ENCODE measurements at places on chromosomes 11 and 22. TPM values are rescaled to one million over a fixed set of nuclear protein-coding genes. Genes with fewer than 3 reads are reported as not detected.
A peak's percentile ranks its signal among the peaks of the same experiment; 100 is the strongest.

Gene OR8G1
- not detected for polyA plus RNA-seq

Gene OR6X1
- not detected for polyA plus RNA-seq

Gene ARHGAP8
- 0.96 TPM for polyA plus RNA-seq

Gene GPHA2
- 0.25 TPM for polyA plus RNA-seq

Gene MMP20
- not detected for polyA plus RNA-seq

Gene ADM2
- polyA plus RNA-seq: 0.65 TPM

DNA sequence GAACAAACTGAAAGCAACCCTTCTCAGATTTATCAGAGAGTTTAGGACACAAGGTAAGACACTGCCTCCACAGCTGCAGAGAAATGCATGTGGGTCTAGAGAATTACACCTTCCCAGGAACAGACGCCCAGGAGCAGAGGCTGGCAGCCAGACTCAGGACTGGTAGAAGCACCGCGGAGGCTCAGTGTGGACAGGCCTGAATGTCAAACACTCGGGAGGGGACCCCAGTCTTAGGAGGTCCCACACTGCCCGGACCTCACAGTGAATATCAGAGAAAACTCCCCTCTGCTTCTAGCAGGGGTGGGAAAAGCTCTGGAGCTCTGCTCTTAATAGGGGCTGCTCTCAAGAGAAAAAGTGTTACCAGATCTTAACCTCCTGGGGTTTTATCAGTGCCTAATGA is 952.7 kb downstream of the BRD1 start:
- no peak overlapping the region for H3K4me3 ChIP-seq
- no peak overlapping the region for H3K27ac ChIP-seq
- DNase-seq: no peak
- peaks cover 8% of the 10 kb centered on the region for H3K27me3 ChIP-seq
- H3K36me3 ChIP-seq: no peaks in the 10 kb centered on the region
- H3K4me1 ChIP-seq: peaks cover 4% of the 10 kb centered on the region

- H3K27ac ChIP-seq: no peak overlapping the region
- peaks cover 44% of the 10 kb centered on the region for H3K4me1 ChIP-seq
- no peak overlapping the region for H3K4me3 ChIP-seq
- no peak for DNase-seq
These were observed 56.9 kb upstream of the ARFGAP3 start for GRCh38 chr22:42913874-42914510.

- H3K27ac ChIP-seq: no peak overlapping the region
- DNase-seq: no peak
- no peak overlapping the region for H3K4me3 ChIP-seq
These were observed 408.8 kb downstream of the INSC start for GRCh38 chr11:15523543-15523942.

DNA sequence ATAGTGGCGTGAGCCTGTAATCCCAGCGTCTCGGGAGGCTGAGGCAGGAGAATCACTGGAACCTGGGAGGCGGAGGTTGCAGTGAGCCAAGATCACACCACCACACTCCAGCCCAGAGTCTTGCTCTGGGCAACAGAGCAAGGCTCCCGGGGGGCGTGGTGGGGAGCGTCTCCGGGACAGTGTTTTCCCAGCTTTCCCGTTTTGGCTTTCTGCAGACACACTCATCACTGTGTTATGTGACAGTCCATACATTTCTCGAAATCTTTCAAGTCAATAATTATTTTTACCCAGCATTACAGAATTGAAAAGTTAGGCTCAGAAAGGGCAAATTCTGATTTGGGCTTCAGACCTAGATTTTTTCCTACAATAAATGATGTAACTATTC is 31.7 kb downstream of the NEAT1 start:
- H3K4me3 ChIP-seq: peak overlapping the region; percentile 65
- H3K36me3 ChIP-seq: no peaks in the 10 kb centered on the region
- no peaks in the 10 kb centered on the region for H3K27me3 ChIP-seq
- H3K4me1 ChIP-seq: peaks cover 30% of the 10 kb centered on the region

DNA sequence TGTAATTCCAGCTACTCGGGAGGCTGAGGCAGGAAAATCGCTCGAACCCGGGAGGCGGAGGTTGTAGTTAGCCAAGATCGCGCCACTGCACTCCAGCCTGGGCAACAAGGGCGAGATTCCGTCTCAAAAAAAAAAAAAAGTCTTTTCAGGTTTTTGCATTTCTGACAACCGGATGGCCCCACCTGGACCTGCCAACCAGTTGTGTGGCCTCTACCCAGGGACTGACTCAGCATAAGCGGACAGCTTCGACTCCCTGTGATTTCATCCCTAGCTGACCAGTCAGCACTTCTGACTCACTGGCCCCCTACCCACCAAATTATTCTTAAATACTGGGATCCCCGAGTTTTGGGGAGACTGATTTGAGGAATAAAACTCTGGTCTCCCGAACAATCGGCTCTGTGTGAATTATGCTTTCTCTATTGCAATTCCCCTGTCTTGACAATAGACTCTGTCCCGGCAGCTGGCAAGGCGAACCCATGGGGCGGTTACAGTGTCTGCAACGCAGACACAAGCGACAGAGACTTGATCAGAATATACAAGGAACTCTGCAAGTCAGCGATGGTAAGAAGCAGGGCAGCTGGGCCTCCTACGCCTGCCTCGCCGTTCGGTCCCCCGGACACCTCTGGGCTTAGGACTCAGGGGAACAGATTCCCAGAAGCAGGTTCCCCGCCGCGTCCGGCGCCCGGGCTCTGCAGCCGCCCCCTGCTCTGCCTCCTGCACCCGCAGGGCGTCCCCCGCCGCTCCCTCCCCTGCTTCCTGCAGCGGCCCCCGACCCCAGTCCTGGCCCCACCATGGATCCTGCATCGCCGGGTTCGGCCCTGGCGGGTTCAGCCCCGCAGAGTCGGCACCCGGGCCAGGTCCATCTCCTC is 741 bp upstream of the TALDO1 start:
- H3K36me3 ChIP-seq: no peaks in the 10 kb centered on the region
- no peak overlapping the region for H3K27ac ChIP-seq
- peak overlapping the region; percentile 66 for H3K4me3 ChIP-seq
- peaks cover 17% of the 10 kb centered on the region for H3K4me1 ChIP-seq
- no peak for DNase-seq
- no peaks in the 10 kb centered on the region for H3K27me3 ChIP-seq

DNA sequence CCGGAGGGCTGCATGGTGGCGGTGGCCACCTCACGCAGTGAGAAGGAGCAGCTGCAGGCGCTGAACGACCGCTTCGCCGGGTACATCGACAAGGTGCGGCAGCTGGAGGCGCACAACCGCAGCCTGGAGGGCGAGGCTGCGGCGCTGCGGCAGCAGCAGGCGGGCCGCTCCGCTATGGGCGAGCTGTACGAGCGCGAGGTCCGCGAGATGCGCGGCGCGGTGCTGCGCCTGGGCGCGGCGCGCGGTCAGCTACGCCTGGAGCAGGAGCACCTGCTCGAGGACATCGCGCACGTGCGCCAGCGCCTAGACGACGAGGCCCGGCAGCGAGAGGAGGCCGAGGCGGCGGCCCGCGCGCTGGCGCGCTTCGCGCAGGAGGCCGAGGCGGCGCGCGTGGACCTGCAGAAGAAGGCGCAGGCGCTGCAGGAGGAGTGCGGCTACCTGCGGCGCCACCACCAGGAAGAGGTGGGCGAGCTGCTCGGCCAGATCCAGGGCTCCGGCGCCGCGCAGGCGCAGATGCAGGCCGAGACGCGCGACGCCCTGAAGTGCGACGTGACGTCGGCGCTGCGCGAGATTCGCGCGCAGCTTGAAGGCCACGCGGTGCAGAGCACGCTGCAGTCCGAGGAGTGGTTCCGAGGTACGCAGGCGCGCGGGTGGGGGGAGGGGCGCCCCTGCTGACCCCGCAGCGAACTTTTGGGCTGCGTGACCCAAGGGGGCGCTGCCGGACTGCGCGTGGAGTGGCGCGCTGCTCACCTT is 670 bp downstream of the NEFH start:
- H3K4me1 ChIP-seq: peaks cover 17% of the 10 kb centered on the region
- H3K4me3 ChIP-seq: peak overlapping the region; percentile 19
- DNase-seq: peak; percentile 84
- H3K27me3 ChIP-seq: peaks cover 64% of the 10 kb centered on the region

- peak within 1 kb of the TSS; percentile 41 for H3K4me3 ChIP-seq
- no peaks in the 10 kb centered on the region for H3K27me3 ChIP-seq
- H3K36me3 ChIP-seq: no peaks in the 10 kb centered on the region
- DNase-seq: peak; percentile 89
These were observed at the start of gene PLAAT4 for GRCh38 chr11:63536669-63537292. Gene PLAAT4, plus strand, starts transcription at chr11:63536808. Its CDS starts 61 bp downstream, at chr11:63536869.

- no peak overlapping the region for H3K4me3 ChIP-seq
- H3K27ac ChIP-seq: no peak overlapping the region
- peaks cover 2% of the 10 kb centered on the region for H3K27me3 ChIP-seq
These were observed 36.2 kb upstream of the CSNK2A3 start for GRCh38 chr11:11389238-11389637.

GRCh38 chr22:23875801-23876200 is 18.1 kb downstream of the SLC2A11 start:
- no peak overlapping the region for H3K4me3 ChIP-seq
- H3K27me3 ChIP-seq: no peaks in the 10 kb centered on the region
- no peak overlapping the region for H3K27ac ChIP-seq

GRCh38 chr11:85619499-85619898 is 7.6 kb downstream of the DLG2 start:
- no peak overlapping the region for H3K4me3 ChIP-seq
- no peak for DNase-seq
- no peaks in the 10 kb centered on the region for H3K4me1 ChIP-seq
- H3K27me3 ChIP-seq: no peaks in the 10 kb centered on the region
- H3K27ac ChIP-seq: no peak overlapping the region

- no peak for DNase-seq
- no peaks in the 10 kb centered on the region for H3K27me3 ChIP-seq
- H3K4me3 ChIP-seq: no peak overlapping the region
- H3K36me3 ChIP-seq: peaks cover 5% of the 10 kb centered on the region
- H3K4me1 ChIP-seq: no peaks in the 10 kb centered on the region
- H3K27ac ChIP-seq: no peak overlapping the region
These were observed 7.4 kb downstream of the B4GALNT4 start for GRCh38 chr11:376531-377173.

- H3K4me3 ChIP-seq: no peak overlapping the region
- H3K36me3 ChIP-seq: no peaks in the 10 kb centered on the region
- DNase-seq: no peak
- H3K27ac ChIP-seq: no peak overlapping the region
These were observed 69.2 kb upstream of the LMO1 start for GRCh38 chr11:8332891-8333290.

DNA sequence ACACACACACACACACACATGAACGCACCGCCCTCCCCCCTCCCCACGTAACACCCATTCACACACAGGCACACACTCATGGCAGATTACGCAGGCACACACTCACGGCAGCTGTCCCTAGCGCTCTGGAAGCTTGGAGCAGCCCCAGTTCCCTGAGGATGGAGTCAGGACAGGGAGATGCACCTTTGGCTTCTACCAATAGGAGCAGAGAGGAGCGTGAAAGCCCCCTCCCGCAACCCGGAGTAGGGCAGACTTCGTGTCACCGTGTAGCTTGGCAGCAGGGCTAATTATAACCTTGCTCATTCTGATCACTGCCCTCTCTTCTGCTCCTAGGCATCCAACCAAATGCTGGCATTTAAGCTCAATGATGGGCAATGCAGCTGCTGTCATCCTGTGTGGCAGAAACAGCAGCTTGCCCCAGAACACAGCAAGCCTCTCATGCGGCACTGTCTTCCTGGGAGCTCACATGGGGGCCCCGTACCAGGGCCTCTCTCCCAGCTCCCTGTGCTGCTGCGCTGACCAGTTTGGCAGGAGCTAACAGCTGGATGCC is 31.9 kb downstream of the ANKK1 start:
- DNase-seq: no peak
- H3K27me3 ChIP-seq: peaks cover 4% of the 10 kb centered on the region
- no peak overlapping the region for H3K4me3 ChIP-seq
- no peak overlapping the region for H3K27ac ChIP-seq
- no peaks in the 10 kb centered on the region for H3K4me1 ChIP-seq
- no peaks in the 10 kb centered on the region for H3K36me3 ChIP-seq

- no peak overlapping the region for H3K27ac ChIP-seq
- no peaks in the 10 kb centered on the region for H3K4me1 ChIP-seq
- H3K4me3 ChIP-seq: no peak overlapping the region
These were observed 117.5 kb upstream of the TOP3B start for GRCh38 chr22:22099833-22100812.

DNA sequence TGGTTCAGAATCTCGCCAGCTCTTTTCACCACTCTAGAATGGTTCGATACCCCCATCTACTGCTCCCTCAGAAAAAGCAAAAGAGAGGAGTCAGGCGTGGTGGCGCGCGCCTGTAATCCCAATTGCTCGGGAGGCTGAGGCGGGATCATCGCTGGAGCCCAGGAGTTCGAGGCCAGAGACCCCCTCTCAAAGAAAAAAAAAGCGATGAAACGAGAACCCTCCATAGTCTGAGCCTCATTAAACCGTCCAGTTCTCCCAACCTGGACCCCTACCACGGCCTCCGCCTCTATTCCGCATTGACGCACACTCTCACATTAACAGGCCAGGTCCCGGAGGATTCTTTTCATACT is 439 bp downstream of the SPA17 start:
- no peaks in the 10 kb centered on the region for H3K36me3 ChIP-seq
- H3K27ac ChIP-seq: peak overlapping the region; percentile 58
- peaks cover 2% of the 10 kb centered on the region for H3K27me3 ChIP-seq
- H3K4me3 ChIP-seq: peak overlapping the region; percentile 77

DNA sequence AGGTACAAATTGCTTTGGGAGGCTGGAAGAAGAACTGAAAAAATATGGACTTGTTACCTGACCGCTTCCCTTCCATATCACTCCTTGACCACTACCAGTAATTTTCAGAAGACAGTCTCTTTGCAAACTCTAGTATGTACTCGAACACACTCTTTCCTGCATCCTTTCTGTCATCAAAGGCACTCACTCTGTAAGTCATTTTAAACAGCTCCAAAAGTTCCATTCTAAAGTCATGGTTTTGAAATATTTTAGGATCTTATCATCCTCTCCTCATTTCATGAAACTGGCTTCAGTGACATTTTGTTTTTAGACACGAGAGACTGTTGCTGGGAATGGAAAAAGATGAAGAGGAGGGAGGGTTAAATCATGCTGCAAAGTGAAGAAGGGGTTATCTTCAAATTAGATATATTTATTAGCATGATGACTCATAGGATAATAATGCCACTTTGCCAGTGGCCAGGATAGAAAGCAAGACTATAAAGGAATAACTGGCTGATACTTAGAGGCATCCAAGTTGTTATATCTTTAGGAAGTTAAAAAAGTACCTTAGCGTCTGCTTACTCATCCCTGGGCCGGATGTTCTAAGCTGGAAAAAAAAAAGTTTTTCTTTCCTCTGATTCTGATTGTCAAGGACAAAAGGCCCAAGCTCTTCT is 549.3 kb downstream of the METTL15 start:
- H3K27ac ChIP-seq: no peak overlapping the region
- no peaks in the 10 kb centered on the region for H3K36me3 ChIP-seq
- no peak for DNase-seq
- no peaks in the 10 kb centered on the region for H3K4me1 ChIP-seq
- H3K4me3 ChIP-seq: no peak overlapping the region

GRCh38 chr22:49934160-49934890 is 15.9 kb downstream of the CRELD2 start:
- peaks cover 64% of the 10 kb centered on the region for H3K4me1 ChIP-seq
- peaks cover 6% of the 10 kb centered on the region for H3K27me3 ChIP-seq
- no peaks in the 10 kb centered on the region for H3K36me3 ChIP-seq
- H3K4me3 ChIP-seq: peak overlapping the region; percentile 29
- peak overlapping the region; percentile 71 for H3K27ac ChIP-seq
- no peak for DNase-seq
